Effector memory CD8-positive, alpha-beta T cell (primary cell): ENCODE measurements at places on chromosomes 1 and 21.

DNA sequence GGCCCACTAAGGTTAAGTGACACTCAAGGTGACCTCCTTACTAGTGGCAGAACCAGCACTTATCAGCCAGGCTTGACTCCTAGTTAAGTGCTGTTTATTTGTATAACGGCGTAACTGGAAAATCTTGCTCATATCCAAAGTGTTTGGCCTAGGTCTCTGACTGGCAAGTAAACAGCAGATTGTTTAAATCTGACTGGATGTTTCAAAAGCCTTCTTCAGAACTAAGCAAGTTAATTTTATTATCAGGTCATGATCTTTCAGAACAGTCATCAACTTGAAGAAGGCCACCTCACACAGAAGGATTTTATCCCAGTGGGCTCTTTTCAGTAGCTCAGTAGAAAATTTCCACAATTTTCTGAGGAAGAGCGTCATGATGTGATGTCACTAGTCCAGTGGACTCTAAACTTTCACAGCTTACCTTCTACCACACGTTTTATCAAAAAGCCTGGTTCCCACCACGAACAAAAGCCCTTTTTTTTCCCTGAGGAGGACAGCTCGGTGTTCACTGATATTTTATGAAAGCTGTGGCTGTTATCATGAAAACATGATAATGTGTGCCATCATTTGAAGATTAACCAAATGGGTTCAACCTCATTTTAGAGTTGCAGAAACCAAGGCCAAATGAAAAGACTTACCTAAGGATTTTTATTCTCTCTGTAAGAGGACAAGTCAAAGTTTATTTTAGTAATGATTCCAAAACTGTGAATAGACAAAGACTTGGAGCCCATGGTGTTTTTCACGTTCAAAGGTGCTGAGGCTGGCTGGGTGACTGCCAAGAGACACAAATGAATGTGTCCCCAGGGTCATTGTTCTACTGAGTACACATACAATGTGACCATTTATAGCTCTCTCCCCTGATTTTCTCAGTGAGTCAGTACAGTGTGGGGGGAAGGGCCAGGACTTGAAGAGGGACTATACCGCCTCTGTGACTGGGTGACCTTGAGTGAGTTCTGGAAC, 9.1 kb downstream of the SGIP1 start:
- no peak for DNase-seq

- DNase-seq, result no peak
These were observed 111.9 kb downstream of the PRDM16 start for GRCh38 chr1:3180915-3181314.

DNA sequence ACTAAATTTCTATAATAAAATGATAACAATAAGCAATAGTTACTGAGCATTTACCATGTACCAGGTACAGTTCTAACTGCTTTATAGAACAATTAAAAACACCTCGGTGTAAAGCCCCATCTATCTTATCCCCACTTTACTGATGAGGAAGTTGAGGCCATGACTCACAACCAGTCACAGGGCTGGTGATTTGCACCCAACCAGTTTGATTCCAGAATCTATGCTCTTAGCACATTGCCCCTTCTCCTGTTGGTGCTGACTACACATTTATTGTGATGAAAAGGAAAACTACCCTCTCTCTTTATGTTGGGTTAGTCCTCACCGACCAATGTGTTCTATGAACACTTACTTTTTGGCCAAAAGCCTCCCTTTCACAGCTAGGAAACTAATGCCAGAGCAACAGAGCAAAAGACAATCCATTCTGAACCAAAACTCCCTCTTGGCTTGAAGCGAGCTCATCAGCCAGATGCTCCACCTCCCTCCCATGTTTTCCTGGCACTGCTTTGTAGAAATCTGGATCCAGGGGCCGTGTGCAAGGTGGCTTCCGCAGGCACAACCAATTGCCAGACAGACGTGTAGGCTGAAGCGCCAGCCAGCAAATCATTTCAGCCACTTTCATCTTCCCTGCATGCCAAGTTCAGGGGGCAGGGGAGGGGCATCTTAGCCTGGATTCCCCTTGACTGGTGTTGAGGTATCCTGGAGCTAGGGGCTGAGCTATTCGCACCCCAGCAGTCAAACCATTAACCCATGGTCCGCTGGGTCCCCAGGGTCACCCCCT, 32.0 kb upstream of the SLC30A1 start:
- no peak for DNase-seq

GRCh38 chr1:41282679-41283317, 40.7 kb upstream of the SCMH1 start:
- peak; percentile 12 for DNase-seq

DNA sequence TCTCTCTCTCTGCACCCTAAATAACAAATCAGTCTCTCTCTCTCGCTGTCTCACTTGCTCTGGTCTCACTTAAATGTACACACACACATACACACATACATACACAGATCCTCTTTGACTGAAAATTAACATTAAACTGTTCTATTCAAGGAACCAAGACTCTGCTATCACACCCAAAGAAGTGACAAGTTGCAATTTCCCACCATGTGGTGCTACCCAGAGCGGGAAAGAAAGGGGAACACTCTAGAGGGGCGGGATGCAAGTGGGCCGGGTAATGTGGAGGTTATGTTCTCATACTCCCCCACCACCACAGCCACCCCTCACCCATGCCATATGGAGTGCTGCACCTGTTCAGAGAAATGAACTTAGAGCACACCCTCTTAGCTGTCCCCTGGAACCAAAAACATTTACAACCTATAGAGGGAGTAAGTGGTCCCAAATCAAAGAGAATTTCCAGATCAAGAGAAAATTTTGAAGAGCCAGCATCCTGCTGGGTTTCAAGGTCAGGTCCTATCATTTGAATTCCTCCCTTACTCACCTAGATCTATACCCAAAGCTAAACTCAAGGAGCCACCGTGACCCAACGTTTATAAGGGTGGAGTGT, 319.4 kb downstream of the BRINP2 start:
- DNase-seq, result no peak

DNA sequence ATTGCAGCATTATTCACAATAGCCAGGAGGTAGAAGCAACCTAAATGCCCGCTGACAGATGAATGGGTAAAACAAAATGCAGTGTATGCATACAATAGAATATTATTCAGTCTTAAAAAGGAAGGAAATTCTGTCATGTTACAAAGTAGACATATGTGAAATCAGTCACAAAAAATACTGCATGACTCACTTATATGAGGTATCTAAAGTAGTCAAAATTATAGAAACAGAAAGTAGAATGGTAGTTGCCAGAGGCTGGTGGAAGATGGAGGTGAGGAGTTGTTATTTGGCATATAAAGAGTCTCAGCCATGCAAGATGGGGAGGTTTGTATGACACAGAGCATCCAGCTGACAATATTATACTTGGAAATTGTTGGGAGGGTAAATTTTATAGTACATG, 43.0 kb upstream of the EGLN1 start:
- DNase-seq, result no peak

DNA sequence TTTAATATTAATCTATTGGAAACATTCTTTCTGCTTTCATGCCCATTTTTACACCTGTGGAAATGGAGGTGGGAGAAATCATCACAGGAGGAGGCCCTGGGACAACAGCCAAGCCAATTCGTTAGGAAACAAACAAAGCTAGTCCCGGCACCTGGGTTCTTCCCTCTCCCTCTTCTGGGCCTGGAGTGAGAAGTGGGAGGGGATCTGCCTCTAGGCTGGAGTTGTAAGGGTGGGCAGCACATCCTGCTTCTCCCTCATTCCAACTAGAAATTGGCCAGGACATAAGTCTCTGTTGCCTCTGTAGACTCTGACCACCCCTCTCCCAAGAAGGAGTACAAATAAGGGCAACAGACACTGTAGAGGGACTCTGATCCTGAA, 20.2 kb upstream of the ERO1B start:
- no peak for DNase-seq

- peak; percentile 31 for DNase-seq
These were observed 93.1 kb upstream of the HAO2 start for GRCh38 chr1:119275145-119276134.

DNA sequence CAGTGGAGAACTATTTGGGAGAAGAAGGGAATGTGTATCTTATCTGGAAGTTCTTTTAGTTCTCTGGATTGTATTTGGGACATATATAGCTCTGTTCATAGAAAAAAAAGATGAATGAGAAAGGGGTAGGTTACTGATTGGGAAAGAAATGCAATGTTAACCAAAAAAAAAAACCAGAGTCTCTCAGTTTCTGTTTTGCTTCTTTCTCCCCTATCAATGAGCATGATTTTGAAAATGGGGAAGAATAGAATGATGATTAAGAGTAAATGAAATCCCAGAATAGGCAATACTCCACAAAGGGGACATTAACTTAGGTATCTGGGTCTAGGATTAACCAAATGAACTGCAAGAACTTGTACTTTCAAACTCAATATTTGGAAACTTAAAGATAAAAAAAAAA, 92.9 kb downstream of the RHOU start:
- no peak for DNase-seq

DNA sequence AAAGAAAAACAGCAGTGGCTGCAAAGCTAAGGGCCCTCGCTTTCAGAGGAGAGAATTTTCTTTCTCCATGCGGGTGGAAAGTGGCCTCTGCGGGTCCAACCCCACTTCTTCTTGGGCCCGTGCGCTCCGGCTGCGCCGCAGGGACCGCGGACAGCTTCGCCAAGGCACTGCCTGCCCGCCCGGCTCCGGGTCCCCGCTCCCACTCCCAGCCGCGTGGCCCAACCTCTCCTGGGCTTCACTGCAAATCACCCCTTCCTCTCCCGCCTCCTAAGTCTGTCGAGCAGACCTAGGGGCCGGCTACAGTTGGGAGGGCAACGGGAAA, 1.0 kb upstream of the RUNX3 start:
- no peak for DNase-seq

DNA sequence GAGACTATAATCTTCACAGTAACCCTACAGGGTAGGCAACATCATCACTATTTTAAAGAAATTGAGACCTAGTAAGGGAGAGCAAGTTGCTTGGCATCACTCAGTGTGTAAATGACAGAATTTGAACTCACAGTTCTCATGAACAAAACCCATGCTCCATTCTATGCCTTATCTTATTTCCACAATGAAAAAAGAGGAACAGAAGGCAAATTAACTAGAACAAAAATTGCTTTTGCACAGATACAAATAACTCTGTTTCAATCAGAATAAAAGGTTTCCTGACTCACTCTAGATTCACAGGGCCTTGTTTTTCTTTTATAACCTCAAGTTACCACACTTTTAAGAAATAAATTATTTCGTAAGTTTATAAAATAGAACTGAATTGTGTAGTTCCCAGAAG, 90.1 kb downstream of the UCHL5 start:
- no peak for DNase-seq

GRCh38 chr1:154420961-154421924, 16.1 kb downstream of the IL6R start:
- no peak for DNase-seq
